ENCODE measurements at places on chromosomes 3 and 15.

- DNase-seq = no peak
These were observed 414.0 kb upstream of the ZNF717 start for GRCh38 chr3:76199382-76199781.

DNA sequence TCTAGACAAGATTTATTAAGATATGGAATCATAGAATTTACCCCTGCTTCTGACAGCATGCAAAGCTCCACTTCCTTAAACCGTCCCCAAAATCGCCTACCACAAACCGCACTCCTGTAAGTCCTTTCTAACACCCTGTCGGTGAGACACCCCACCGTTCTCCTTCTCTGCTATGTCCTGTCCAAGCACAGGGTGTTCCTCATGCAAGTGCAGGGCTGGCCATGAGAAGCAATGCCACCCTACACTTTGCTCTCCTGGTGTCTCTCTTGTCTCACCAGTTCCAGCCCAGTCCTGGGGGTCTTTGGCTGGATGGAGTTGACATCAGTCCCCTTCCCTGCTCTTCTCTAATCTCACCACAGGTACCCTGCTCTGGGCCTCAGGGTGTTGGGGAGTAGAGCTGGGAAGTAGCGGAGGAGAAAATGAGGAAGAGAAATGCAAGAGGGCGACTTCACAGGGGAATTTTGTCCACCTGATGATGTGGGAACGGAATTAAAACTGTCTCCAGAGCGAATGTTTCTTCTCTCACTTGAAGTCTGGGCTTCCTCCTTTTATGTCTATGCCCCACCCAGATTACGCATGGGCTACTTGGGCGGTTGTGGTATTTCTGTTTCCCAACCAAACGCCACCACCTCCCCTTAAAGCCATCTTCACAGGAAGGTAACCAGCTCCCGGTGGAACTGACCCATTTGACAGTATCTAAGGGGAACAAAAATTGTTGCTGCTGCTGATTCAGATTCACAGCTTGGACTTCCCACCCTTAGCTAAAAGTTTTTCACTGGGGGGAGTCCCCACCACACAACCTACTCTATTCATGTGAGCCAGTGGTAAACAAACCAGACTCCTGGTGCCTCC is 49.9 kb downstream of the CASR start:
- no peak for DNase-seq

- no peak for DNase-seq
These were observed 35.0 kb downstream of the KAT2B start for GRCh38 chr3:20075197-20075596.

DNA sequence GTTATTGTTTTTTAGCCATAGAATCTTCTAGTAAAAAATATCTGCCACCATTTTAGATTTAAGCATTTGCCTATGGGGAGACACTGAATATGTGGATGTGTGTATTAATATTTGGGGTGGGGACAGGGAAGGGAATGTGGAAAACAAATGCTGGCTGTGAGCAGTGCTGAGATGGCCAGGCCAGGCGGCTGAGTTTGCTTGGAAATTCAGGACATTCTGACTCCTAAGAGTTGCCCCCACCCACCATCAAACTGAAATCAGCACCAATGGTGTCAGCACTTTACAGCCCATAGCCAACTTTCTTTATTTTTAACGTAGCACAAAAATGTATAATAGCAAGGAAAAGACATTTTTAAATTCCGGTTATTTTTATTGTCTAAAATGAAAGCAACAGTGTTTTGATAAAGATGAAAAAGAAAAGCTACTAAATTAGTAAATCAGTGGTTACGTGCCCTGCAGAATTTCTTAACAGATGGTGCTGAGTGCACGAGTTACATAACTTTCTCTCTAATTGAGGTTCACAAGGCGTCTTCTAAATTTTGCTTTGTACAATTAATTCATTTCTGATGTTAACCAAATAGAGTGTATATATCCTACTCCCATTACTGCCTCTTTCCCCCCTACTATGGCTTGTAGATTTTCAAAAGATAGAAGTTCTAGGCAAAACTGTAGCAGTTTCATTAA is 34.0 kb downstream of the B3GALNT1 start:
- DNase-seq = no peak

DNA sequence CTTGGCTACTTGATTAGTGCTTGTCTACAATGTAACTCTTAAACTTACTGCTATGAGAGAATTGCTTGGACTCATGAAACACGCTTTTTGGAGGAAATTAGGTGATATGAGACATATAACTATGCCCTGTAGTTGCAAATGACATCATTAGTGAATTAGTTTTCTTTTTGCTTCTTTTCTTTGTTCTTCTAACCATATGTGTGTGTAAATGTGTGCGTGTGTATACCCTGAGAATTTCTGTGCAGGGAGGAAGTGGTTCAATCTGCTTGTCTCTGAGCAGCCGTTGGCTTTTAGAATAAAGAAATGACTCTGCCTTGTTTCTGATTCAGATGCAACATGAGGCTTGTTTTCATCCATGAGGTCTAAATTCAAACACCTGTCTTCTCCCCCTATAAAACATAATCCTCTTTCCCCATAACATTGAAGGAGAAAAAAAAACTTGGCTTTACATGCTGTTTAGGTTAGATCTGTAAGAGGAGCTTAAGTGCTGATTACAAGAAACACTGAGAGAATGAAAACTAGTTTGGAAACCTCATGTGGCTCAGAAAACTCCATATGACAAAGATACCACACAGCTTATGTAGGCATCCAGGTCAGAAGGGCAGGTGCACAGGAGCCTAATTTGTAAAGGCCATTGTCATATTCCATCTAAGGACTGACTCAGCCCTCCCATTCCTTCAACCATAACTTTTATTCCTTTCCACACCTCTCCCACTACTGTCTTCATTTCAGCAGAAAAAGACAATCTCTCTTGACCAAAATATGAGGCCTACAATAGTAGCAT is 30.5 kb upstream of the BLM start:
- no peak for DNase-seq

DNA sequence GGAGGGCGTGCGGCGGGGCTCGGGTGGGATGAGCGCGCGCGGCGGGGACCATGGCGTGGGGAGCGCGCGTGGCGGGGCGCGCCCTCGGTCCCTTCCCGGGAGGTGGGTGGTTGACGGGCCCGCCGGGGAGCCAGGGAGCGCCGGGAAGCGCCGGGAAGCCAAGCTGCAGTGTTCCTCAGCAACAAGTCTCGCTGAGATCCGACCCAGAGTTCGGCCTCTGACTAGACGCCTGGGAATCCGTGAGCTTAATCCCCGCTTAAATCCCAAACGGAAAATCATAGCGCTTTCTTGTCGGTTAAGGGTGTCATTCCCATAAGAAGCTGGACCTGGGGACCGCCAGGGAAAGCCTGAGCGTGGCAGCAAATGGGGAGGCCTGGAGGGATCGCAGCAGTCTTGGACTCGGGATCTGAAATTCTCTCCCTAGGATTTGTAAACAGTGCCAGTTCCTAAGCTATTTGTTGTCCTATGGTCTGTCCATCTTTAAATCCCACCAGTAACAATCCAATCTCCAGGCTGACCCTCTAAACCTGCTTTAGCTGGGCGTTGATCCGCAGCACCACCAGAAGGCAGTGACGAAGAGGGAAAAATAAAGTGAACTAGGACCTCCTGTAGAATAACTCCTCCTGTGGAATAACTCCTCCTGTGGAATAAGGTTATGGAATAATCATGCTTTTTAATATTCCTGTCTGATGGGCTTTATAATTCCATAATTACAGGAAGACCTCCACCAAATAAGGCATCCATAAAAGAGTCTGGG is 570 bp upstream of the NEDD4 start:
- no peak for DNase-seq

DNA sequence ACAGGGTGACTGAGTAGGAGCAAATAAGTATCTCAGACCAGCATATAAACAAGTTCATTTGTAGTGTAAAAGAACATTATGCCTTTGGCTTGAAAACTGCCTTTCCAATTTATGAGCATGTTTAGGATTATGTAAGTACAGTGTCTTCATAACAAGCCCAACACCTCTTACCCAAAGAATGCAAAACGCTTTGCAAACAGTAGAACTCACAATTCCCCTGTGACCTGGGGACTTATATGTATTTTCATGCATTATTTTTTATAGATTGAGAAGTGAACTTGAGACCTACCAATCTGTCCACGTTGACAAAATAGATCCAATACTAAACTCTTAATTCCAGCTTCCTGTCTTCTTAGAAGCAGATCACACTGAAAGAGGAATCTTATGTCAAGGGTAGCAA is 202.1 kb downstream of the TP63 start:
- no peak for DNase-seq

- no peak for DNase-seq
These were observed 48.2 kb upstream of the FMN1 start for GRCh38 chr15:33242669-33243191.

GRCh38 chr3:136194409-136195257 is 1.5 kb downstream of the MSL2 start:
- DNase-seq = peak; percentile 58

GRCh38 chr3:117567906-117568305 is 858.3 kb downstream of the TUSC7 start:
- DNase-seq = no peak

DNA sequence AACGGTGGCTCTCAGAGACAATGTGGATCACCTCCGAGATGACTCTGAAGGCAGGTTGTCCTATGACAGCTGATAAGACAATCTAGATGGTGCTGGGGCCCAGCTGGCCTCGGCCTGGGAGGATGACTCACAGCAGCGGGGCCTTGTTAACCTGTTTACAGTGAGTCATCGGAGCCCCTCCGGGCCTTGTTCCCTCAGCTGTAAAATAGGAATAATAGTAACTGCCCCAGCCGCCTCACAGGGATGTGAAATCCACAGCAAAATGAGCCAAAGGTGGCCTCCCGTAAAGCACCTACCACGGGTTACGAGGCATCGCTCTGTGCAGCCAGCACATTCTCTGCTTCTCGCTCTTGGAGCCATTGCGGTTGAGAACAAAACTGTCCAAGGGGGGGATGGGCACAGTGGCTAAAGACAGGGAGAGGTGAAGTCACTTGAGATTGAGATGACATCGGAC is 88.6 kb upstream of the RASGRF1 start:
- no peak for DNase-seq

GRCh38 chr3:197882586-197882985 is 67.4 kb upstream of the RPL35A start:
- no peak for DNase-seq

DNA sequence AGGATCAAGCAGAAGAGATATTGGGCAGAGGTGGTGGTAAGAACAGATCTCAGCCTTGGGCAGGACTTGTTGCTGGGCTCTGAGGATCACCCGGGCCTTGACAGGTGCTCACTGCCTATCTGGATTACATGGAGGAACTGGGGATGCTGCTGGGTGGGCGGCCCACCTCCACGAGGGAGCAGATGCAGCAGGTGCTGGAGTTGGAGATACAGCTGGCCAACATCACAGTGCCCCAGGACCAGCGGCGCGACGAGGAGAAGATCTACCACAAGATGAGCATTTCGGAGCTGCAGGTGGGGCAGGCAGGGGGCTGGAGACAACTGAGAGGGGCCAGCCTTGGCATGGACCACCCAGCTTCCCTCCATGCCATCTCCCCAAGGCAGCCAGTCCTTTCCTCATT is 7.9 kb downstream of the ECE2 start:
- DNase-seq = no peak

DNA sequence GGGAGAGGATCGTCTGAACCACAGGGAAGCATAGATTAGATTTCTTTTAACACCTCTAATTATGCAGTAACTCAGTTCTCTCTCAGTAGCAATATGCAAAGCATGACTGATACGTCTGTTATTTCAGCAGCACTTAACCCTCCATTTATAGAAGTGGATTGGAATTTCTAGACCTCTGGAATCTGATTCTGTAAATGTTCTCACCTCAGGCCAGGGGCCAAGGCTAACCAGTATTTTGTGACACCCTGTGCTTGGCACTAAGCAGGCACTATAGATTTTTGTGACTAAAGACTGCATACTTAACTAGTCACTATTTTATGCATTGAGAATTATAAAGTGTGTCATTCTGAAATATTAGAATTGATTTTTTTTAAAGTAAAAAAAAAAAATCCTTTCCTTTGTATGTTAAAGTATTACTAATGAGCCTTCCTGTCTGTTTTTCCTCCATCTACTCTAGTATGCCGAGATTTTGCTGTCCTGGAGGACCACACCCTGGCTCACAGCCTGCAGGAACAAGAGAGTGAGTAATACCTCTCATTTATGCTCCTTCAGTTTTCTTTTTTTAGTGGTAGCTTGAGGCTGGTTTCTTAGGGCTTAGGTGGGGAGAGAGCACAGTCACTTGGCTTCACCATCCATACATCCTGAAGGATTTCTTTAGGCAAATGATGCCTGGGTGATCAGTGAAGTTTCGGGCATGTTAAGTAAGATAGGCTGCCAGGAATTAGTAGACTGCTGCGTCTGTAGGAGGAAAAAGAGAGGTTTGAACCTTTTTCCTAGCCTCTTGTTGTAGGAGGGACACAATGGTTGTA is 26.5 kb upstream of the UTS2B start:
- DNase-seq = no peak

- DNase-seq = no peak
These were observed 292.0 kb downstream of the NFKBIZ start for GRCh38 chr3:102141096-102141927.

- peak; percentile 1 for DNase-seq
These were observed 225.9 kb upstream of the C2CD4B start for GRCh38 chr15:62390791-62391640.

- no peak for DNase-seq
These were observed 42.6 kb upstream of the ACKR4 start for GRCh38 chr3:132554437-132554836.

GRCh38 chr3:178205740-178206139 is 330.5 kb upstream of the KCNMB2 start:
- DNase-seq = no peak

- no peak for DNase-seq
These were observed 131.5 kb downstream of the FRMD4B start for GRCh38 chr3:69254351-69254750.

- no peak for DNase-seq
These were observed 143.2 kb upstream of the PRR20G start for GRCh38 chr3:127431066-127431465.

DNA sequence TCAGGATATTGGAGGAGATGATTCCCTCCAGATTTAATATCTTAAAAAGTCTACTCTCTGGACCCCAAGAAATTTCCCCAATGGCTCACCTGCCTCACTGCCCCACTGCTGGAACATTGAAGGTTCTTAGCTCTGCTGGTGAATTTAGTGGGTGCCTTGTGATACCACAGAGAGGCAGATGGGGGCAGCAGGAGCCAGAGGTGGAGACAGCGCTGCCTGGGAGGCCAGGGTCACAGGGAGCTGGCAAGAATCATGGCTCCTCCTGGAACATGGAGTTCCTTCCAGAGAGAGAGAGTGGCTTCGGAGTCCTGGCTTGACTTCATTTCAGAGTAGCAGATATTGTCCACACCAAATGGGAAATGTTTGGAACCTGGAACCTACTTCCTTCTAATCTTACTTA is 263.5 kb upstream of the CFAP20DC start:
- DNase-seq = no peak

DNA sequence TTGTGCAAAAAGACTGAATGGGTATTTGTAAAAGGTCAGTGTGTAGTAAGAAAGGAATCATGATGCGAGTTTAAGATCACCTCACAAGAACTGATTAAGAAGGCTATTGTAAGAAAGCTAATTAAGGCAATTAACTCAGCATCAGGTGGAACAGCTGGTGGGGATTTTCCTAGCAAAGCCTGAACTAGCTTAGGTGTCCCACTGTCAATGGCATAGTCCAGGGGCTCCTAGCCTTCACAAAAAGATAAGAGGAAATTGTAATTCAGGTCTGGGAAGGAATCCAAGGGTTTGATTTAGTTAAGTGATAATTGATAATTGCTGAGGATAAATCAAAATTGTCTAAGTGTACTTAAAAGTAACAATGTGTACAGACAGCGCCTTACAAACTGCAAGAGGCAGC is 901.6 kb downstream of the TUSC7 start:
- no peak for DNase-seq

Data from activated T-cell treated with anti-CD3 and anti-CD28 coated beads for 4 hours (primary cell).